ENCODE measurements at places on chromosomes 6 and 20.

DNA sequence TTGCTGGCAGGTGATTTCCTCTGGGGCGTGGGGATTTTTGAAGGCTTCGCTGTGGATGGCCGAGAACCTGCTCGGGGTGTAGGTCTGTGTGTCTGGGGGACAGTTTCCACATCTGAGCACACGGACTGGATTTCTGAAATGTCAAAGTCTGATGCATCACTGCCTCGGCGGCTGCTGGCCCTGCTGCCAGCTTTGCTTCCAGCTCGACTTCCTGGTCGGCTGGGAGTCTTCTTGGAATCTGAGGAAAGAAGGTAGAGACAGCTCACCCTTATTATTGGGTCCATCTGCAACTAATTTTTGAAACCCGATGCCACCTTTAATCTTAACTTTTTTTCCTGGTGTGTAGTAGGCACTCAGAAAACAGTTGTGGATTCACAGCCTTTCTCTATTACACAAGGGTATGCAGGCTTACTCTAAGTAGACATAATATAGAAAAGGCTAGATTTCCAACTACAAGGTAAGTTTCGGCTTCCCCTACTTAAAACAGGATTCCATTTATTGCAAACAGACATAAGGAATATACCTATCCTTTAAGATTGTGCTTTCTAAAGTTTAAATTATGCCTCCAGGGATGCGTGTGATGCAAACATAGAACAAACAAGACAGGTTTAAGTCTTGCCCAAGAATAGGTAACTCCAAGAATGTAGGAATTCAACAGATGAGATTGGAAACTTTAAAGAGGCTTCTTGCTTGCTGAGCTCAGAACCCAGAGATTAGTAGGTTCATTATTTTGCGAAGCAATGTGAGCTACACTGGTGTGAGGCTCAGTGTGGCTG lies 183.5 kb downstream of the DST start:
- no peak for DNase-seq

- DNase-seq, result no peak
Observed at GRCh38 chr6:170224694-170225660, 65.9 kb downstream of the DLL1 start.

DNA sequence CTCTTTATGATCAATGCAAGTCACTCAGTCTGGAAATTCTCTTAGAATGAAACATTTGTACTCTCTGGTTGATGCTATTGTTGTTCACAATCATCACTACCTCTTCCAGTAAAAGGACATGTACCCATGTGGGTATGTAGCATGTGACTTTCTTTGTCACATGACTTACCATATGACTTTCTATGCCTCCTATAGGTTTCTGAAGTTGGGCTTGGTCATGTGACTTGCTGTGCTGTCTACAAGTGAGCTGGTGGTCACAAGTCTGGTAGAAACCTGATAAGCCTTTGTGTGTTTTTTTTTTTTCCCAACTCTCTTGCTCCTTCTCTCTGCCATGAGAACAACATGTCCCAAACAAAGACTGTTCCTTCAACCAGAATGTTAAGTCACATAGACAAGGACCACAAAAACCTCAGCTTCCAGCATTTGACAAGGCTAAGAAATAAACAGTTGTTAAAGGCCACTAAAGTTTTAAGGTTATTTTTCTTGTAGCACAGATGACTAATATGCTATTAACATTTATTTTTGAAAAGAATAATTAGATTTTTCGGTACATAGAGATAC lies 379.2 kb upstream of the SLC35B3 start:
- DNase-seq, result no peak

DNA sequence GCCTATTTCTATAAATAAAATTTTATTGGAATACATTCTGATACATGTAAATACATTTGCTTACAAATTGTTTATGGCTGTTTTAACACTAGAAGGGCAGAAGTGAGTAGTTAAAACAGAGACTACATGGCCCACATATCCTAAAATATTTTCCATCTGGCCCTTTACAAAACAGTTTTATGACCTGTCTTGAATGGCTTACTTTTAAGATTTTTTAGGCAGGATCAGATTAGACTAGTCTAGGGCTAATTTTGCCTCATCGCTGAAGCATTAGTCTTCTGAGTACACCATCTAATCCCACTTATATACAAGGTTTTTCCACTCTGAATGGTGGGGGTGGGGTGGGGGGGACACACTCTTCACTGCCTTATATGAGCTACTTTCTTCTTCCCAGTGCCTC lies 27.1 kb downstream of the PLAGL1 start:
- no peak for DNase-seq

DNA sequence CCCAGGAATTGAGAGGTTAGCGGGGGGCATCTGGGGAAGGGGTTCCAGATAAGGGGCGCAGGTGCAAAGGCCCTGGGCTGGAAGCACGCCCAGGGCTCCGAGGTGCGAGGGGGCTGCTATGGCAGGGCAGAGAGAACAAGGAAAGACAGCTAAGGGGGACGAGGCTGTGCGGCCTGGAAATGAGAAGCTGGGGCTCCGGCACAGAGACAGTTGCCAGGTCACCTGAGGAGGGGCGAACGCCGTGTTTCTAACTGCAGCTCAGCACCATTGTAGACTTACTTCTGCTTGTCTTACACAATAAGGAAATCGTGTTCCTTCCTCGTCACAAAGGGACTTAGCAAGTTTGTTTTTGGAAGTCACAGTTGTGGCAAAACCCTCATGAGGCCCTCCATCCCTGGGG lies 68.9 kb upstream of the TBXT start:
- no peak for DNase-seq

GRCh38 chr20:63653041-63653973 lies at the start of gene STMN3:
STMN3 (minus strand) TSS chr20:63653424; CDS start chr20:63653345, 79 bp downstream.
- DNase-seq, result peak; percentile 70

- no peak for DNase-seq
Observed at GRCh38 chr6:20998748-20999448, 464.6 kb downstream of the CDKAL1 start.

GRCh38 chr6:115899730-115900282 lies 160.9 kb downstream of the FRK start:
- no peak for DNase-seq

GRCh38 chr6:1611572-1612298 lies 2.0 kb downstream of the FOXC1 start:
- DNase-seq, result no peak

- no peak for DNase-seq
Observed at GRCh38 chr6:47027315-47027714, 14.8 kb downstream of the ADGRF1 start.

DNA sequence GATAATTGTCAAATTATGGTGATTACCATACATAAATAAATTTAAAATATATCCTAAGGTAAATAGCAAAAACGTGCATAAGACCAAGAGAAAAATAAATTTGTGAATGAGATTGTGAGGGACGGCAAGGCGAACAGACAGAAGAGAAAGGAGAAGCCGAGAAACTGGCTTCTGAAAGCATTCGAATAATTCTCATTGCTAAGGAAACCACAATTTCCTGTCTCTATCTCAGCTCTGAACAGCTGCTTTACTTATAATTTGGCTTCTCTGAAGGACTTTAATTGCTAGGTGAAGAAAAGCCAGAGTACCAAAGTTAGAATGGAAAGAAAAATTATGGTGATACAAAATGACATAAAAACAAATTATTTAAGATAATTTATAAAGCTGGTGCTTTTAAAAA lies 79.0 kb upstream of the RGS17 start:
- no peak for DNase-seq

DNA sequence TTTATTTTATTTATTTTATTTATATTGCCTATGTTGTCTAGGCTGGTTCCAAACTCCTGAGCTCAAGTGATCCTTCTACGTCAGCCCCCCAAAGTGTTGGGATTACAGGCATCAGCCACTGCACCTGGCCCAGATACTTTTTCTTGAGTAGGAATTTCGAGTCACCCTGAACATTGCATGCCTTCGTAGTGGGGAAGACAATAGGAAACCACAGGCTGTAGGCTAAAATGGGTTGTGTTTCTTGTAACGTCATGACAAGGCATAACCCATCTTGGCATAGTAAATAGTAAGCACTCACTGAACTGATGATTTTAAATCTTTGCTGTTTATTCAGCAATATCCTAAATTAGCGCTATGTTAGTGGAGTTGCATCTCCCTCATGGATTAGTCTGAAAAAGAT lies 34.9 kb downstream of the PTPN1 start:
- DNase-seq, result no peak

DNA sequence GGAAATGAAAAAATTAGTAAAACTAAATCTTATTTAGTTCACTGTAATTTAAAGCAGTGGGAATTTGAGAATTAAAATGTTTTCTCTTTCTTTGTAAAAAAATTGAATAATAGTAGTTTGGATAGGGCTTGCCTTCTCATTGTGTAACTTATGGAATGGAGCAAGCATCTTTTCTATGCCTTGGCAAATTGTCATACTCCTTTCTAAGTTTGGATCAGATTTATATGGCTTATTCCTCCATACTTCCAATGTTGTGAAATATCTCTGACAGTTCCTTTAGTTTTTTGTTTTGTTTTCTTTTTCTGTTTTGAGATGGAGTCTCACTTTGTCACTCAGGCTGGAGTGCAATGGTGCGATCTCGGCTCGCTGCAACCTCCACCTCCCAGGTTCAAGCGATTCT lies 176.4 kb downstream of the SAMD5 start:
- DNase-seq, result no peak

DNA sequence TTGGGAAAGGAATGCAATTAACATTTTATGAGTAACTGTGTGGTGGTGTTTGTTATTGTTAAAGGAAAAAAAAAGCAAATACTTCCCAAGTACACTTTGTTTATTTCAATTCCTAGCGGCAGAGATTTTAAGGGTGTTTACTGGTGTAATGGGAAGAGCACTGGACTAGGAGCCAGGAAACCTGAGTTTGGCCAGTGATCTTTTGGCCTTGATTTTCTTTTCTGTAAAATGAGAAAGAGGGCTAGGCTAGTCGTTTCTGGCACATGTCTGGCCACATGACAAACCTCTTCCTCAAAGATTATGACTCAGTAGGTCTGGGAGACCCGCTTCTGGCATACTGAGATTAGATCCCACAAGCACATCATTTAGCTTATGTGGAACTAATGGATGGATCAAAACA lies 428.1 kb upstream of the NOX3 start:
- no peak for DNase-seq

DNA sequence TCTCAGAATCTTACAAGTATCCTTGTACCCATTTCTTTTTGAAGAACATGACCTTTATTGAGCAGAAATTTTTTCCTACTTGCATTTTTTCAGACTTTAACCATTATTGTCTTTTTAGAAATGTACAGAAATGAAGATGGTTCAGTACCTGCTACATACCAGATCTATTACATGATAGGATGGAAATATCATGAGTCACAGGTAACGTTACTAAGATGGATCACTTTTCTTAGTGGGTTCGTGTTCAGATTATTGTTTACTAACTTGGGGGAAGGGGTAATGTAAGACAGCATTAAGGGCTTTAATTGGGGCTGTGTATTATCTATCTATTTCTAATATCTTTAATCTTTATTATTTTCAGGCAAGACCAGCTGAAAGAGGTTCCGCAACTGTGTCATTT lies 31.9 kb downstream of the NDUFAF5 start:
- DNase-seq, result no peak

GRCh38 chr20:44684047-44684967 lies 30.9 kb upstream of the CCN5 start:
- no peak for DNase-seq

DNA sequence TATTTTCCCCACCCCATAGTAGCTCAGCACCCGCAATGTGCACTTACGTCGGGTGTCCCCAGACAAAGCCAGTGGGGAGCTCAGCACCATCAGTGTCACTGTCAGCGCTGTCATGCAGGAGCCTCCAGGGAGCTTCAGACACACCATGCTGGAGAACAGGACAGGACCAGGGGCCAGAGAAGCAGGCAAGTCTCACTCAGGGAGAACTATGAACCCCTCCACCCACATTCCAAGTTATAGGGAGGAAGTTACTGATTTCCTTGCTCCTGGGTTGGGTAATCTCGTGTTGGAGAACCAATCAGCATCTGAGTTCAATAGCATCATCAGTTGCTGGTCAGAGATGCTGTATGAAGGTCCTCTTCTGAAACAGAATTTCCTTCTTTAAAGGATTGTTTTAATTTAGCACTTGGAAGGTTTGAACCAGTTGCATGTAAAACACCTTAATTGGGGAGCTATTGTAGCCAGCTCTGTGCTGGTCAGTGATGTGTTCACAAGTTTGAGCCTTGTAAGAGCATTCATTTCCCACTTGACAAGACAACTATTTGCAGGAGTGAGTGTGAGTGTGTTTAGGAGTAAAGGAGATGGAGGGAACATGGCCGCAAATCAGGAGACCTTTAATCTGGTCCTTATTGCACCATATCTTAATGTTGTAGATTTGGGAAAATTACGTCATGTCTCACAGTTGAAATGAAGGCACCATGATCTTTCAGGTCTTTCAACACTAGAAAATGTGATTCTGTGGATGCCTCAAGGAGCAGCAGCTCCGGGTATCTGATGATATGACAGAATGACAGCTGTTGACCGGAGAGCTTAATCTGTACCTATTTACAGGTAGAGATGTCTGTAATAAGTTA lies at the start of gene HLA-DRB1:
HLA-DRB1 (minus strand) TSS at position 253 of the 854 bp plus-strand sequence; CDS start at position 147, 106 bp downstream.
- no peak for DNase-seq

- DNase-seq, result no peak
Observed at GRCh38 chr6:20160541-20161283, 51.6 kb downstream of the MBOAT1 start.

DNA sequence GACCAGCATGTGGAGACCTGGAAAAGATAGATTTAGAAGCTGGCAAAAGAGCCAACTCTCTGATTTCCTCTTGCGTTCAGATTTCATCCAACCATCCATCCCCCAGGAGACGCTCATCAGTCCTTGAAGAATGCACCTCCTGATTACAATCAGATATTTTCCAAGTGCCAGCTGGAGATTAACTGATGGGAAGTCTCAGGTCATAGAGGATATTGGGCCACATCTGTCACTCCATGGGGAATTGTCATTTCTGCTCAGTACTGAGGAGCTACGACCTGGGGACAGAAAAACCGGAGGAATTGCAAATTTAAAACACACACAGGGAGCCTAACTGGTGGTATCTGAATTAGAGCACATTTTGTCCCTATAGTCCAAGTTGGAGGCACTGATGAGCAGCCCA lies 496.2 kb upstream of the SULF2 start:
- no peak for DNase-seq

GRCh38 chr20:57788936-57789613 lies 79.3 kb upstream of the PMEPA1 start:
- DNase-seq, result no peak

GRCh38 chr20:46977909-46978588 lies 83.4 kb downstream of the EYA2 start:
- DNase-seq, result no peak

GRCh38 chr6:13370623-13371022 lies 42.3 kb upstream of the TBC1D7 start:
- no peak for DNase-seq

DNA sequence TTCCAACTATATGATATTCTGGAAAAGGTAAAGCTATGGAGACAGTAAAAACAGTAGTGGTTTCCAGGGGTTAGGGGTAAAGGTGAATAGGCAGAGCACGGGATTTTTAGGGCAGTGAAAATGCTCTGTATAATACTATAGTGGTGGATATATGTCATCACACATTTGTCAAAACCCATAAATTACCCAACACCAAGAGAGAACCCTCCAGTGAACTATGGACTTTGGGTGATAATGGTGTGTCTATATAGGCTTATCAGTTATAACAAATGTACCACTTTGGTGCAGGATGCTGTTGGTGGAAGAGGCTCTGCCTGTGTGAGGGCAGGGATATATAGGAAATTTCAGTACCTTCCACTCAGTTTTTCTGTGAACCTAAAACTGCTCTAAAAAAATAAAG lies 149.9 kb downstream of the GPX5 start:
- DNase-seq, result no peak

GRCh38 chr6:13304101-13304500 lies 24.2 kb downstream of the TBC1D7 start:
- DNase-seq, result no peak

- DNase-seq, result no peak
Observed at GRCh38 chr20:38931984-38932383, 5.8 kb downstream of the FAM83D start.

- DNase-seq, result no peak
Observed at GRCh38 chr6:107877968-107878367, 53.9 kb upstream of the SCML4 start.
